ENCODE measurements at places on chromosomes 5 and 9. TPM values are rescaled to one million over a fixed set of nuclear protein-coding genes. Genes with fewer than 3 reads are reported as not detected.

The SPOUT1 gene
- total RNA-seq: 21.6 TPM

The N4BP3 gene
- total RNA-seq: 37.9 TPM

The BTNL8 gene
- not detected for total RNA-seq

The CCDC171 gene
- total RNA-seq: 1.1 TPM

The RXRA gene
- total RNA-seq: 28.4 TPM

The OBP2B gene
- not detected for total RNA-seq

The IL3 gene
- not detected for total RNA-seq

The PLAC8L1 gene
- total RNA-seq: 0.29 TPM

The MLANA gene
- not detected for total RNA-seq

The GRAMD2B gene
- 11.9 TPM for total RNA-seq

The ENTPD2 gene
- not detected for total RNA-seq

The GOLM1 gene
- total RNA-seq: 56.5 TPM

The SLC6A3 gene
- total RNA-seq: not detected

The CCDC152 gene
- 0.33 TPM for total RNA-seq

The TEX53 gene
- total RNA-seq: not detected

The MYOZ3 gene
- total RNA-seq: under 0.01 TPM

The GZMA gene
- not detected for total RNA-seq

The ZNF782 gene
- total RNA-seq: 5.7 TPM

The OCLN gene
- 7.7 TPM for total RNA-seq

The AGXT2 gene
- not detected for total RNA-seq

The RHOBTB3 gene
- total RNA-seq: 52.3 TPM

The FGF18 gene
- 0.10 TPM for total RNA-seq

The SH2D3C gene
- 85.9 TPM for total RNA-seq

The GRM6 gene
- total RNA-seq: not detected

The HTR4 gene
- 0.10 TPM for total RNA-seq

The PIK3R1 gene
- 33.0 TPM for total RNA-seq

The MAMDC4 gene
- total RNA-seq: 0.98 TPM

The DMRT3 gene
- total RNA-seq: not detected

The KIF2A gene
- 85.6 TPM for total RNA-seq

The CXXC5 gene
- total RNA-seq: 6.5 TPM

The SNX24 gene
- total RNA-seq: 9.5 TPM

The ADGRV1 gene
- total RNA-seq: under 0.01 TPM

The ACOT12 gene
- total RNA-seq: not detected

The PCDHGB3 gene
- 6.5 TPM for total RNA-seq

The TNFSF15 gene
- total RNA-seq: 19.3 TPM

The GNE gene
- total RNA-seq: 12.3 TPM

The MXD3 gene
- 5.9 TPM for total RNA-seq
